ENCODE measurements at places on chromosomes 2 and 18. TPM values are rescaled to one million over a fixed set of nuclear protein-coding genes. Genes with fewer than 3 reads are reported as not detected.
A peak's percentile ranks its signal among the peaks of the same experiment; 100 is the strongest.

DNA sequence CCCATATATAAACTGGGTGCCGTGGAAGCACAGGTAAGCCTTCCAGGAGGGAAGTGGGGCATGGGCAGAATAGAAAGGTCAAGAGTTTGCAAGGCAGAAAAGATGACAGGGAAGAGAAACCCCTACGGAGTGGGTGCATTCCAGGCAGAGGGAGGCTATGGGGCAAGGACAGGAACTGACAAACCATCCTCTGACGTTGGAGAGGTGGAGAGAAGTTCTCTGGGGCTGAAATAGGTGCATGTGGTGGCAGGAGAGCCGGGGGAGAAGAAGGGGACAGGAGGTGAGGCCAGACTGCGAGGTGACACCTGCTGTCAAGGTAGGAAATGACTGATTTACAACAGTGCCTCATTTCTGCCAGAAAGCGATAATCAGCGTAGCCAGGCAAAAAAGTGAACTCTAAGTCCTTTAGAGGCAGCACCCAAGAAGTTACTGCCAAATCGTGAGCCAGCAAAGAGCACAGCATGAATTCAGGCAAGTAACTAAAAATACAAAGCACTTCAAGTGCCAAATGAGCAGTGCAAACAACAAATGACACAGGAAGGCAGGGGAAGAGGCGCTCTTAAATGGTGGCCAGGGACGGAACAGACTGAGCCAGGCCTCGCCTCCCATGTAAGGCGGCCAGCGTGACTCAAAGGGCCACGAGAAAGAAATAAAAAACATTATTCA is 113.3 kb upstream of the ACVR1C start:
- DNase-seq = no peak

ABCA12 gene
- polyA plus RNA-seq = 0.08 TPM

DNA sequence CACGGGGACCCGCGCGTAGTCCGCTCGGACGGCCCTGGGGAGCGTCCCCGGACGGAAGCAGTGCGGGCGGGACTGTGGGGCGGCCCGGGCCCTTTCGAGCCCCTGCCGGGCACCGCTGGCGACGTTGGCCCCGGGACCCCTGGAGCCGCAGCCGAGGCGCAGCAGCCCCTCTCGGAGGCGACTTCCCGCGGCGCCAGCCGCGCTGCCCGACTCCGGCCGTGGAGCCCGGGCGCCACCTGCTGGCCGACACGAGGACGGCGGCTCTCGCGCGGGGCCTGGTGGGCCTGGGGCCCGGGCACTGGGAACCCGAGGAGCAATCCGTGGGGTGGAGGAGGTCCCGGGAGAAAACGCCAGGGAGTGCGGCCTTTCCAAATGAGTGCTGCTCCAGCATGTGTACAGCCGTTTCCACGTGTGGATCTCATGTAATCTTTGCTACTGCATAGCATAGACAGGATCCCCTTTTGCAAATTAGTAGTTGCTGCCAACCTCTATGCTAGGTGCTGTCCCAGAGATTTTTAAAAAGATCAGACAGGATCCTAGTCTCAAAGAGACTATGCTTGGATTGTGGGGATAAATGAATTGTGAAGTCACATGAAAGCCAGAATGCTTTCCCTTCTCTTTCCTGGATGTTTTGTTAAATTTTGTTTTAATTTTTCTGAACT is 4.0 kb downstream of the ID2 start:
- peak; percentile 76 for DNase-seq

ZBTB7C gene
- 1.8 TPM for polyA plus RNA-seq

TMEM237 gene
- 59.9 TPM for polyA plus RNA-seq

DNA sequence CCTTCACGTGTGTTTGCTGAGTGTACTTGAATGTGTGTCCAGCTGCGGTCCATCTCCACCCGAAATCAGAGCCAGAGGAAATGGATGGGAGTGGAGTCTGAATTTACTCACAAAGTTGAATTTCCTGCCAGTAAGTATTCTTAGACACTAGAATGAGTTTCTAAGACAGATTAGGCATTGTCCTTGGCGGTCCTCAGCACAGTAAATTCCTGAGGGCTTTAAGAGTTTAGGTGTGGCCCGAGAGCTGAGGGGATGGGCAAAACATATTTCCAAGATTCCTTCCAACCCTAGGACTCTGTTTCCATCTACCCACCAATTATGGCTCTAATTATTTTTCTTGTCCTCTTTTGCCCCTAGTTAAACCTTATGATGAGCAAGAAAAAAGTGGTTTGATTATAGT is 90.3 kb upstream of the PHLPP1 start:
- DNase-seq = no peak

GRCh38 chr2:36351736-36352349 is 3.7 kb upstream of the CRIM1 start:
- DNase-seq = no peak

DNA sequence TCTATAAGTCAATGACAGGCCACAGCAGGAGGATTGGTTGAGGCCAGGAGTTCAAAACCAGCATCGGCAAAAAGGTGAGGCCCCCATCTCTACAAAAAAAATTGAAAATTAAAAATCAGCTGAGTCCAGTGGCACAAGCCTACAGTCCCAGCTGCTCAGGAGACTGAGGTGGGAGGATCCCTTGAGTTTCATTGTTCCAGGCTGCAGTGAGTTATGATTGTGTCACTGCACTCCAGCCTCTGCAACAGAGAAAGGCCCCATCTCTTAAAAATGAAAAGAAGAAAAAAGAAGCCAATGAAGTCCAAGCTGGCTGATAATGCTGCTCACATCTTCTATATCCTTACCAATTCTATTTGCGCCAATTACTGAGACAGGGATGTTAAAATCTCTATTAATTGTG is 39.1 kb downstream of the MRPS5 start:
- DNase-seq = no peak

All from right lung (tissue), 10 donors.